ENCODE measurements at places on chromosomes 1 and 21.

- no peak for DNase-seq
Measured at GRCh38 chr1:66332548-66332901, 201.4 kb upstream of the SGIP1 start.

GRCh38 chr21:35066824-35067223 lies 17.7 kb upstream of the RUNX1 start:
- no peak for DNase-seq

GRCh38 chr21:41169701-41170100 lies 1.7 kb downstream of the BACE2 start:
- DNase-seq = no peak

DNA sequence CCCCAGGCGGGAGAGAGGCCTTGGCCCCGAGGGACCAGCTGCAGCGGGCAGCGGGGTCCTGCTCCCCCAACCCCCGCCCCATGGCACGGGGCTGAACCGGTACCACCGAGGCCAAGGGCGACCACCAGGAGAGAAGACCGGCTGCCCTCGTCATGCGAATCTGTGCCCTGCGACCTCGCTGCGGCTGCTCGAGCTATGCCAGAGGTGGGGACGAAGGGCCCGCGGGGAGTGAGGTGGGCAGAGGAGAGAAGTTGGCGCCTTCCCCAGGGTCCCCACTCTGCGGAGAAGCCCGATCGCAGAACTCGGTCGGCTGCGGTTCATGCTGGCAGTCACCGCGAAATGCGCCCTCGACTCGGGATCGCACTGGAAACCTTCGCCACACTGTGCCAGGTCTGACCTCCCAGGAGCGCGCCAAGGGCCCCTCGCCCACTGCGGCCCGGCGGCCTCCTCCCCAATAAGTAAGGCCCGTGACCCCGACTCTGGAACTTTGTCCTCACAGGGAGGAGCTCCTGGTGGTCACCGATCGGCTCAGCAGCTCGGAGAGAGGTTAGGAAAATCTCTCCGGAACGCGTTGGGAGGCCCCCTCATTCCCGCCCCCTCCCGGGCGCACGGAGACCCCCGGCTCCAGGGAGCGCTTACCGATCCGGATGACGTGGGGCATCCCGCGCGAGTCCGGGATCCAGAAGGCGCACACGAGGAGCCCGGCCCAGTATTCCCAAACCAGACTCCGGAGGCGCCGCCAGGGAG lies 787 bp downstream of the GRIK3 start:
- DNase-seq = no peak

DNA sequence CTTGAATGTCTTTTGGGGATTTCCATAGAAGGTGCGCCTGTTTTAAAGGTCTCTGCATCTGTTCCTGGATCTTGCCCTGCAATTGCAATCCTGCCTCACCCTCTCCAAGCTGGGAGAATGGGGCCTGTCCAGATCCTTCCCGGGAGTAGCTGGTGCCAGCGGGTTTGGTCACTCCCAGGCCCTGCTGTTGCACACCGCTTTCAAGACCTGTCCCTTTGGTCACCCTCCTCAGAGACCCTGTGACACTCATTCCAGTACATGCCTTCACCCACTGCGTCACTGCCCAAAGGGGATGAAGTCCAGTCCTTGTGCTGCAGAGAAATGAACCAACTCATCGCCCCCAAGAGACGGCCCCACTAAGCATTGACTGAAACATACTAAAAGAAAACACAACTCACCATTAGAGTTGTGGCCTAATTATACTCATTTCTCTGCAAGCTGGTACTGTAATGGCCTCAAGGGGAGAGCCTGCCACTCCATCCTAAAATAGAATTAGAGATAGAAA lies 1.9 kb upstream of the IRF2BP2 start:
- peak; percentile 79 for DNase-seq

- DNase-seq = no peak
Measured at GRCh38 chr1:246274186-246274585, 232.9 kb downstream of the SMYD3 start.

- DNase-seq = no peak
Measured at GRCh38 chr1:67674260-67675011, 10.6 kb upstream of the GADD45A start.

GRCh38 chr1:72281637-72282270 lies 585 bp downstream of the NEGR1 start:
- no peak for DNase-seq

DNA sequence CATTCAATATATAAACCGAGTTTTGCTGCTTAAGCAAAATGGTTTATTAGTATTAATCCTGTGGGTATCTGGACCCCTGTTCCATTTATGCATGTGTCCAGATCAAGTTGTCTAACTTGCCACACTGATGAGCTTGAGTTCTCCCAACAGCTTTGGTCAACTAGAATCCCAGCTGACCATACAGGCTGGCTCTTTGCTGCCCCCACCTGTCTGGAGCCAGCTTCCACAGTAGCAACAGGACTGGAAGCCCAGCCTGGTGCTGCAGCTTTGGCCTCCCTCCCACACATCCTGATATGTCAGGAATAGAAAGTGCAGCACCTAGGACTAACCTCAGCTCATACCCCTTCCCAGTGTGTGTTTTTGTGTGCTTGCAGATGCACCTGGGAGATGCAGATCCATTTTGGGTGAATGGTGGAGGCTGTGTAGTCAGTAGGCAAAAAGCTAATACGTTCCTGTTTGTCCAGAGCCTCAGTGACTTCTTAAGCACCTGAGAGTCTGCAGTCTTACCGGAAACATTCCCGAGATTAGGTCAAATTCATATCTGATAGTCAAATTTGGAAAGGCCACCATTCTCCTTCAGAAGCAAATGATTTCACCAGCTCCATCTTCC lies 40.9 kb upstream of the BEND5 start:
- DNase-seq = peak; percentile 86

- DNase-seq = peak; percentile 47
Measured at GRCh38 chr21:45305836-45306235, 18.1 kb upstream of the POFUT2 start.

DNA sequence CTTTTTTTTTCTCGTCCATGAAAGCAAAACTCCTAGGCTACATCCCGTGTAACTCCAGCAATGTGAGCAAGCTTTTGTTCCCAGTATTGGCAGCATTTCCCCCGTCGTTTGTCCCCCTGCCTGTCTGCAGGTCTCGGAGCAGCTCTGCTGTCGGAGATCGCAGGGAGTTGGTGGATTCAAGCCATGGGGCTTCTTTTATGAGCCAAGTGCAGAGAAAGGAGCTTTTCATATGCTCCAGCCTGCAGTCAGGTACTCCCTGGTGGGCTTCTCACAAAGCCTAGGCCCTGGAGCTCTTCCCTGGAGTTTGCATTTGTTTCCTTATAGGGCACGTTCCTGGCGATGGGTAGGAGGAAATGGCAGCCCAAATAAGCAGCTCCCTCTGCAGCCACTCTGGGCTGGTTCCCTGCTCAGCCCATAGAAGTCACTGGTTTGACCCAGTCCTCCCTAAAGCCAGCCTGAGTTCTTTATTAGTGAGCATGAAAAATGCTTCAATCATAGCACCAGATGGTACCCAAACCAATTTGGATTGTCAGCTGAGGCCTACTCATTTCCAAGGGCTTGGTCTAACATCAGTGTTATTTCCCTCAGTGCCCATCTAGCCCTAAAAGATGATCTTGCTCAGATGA lies 78.3 kb downstream of the NUF2 start:
- DNase-seq = no peak
